Activated CD8-positive, alpha-beta memory T cell treated with anti-CD3 and anti-CD28 coated beads for 4 hours (primary cell): ENCODE measurements at places on chromosomes 3 and 15.

DNA sequence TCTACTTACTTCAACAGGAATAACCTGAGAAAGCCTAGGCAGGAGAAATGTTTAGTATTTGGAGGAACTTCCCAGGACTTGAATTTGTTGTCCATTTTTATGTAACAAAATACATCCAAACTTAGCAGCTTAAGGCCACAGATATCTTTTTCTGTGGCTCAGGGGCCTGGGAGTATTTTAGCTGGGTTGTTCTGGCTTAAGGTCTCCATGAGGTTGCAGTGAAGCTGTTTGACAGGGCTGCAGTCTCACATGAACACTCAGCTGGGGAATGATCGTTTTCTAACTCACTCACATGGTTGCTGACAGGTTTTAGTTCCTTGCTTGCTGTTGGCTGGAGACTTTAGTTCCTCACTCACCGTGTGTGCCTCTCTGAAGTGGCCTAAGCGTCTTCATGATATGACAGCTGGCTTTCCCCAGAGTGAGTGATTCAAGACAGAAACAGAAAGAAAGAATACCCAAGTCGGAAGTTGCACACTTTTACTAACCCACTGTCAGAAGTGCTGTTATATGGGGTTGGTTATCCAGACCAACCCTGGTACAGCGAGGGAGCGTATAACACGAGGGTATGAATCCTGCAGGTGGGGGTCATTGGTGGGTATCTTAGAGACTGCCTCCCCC is 229.7 kb upstream of the TBL1XR1 start:
- DNase-seq = peak; percentile 15

DNA sequence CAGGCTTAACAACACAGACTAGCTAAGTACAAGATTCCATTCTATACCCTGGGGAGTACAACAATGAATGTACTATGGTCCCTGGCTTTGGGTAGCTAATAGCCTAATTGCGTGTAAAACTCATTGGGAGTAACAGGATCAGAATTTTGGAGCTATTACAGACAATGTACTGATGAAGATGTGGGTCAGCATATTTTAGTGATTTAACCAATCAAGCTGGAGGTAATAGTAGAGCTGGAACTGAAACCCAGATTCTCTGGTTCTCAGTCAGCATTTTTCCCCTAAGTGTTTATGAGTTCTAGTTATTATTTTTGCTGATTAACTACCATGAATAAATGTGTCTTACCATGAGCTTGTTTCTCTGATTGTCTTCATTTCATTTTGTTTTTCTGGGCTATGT is 578.7 kb downstream of the NLGN1 start:
- no peak for DNase-seq

GRCh38 chr3:61929617-61930016 is 368.2 kb downstream of the PTPRG start:
- DNase-seq = no peak

GRCh38 chr15:42695527-42696071 is 41.3 kb downstream of the CDAN1 start:
- DNase-seq = no peak

- DNase-seq = no peak
Observed at GRCh38 chr3:194396859-194397756, 2.0 kb downstream of the GP5 start.

GRCh38 chr3:42080453-42080872 is 10.7 kb upstream of the TRAK1 start:
- no peak for DNase-seq

DNA sequence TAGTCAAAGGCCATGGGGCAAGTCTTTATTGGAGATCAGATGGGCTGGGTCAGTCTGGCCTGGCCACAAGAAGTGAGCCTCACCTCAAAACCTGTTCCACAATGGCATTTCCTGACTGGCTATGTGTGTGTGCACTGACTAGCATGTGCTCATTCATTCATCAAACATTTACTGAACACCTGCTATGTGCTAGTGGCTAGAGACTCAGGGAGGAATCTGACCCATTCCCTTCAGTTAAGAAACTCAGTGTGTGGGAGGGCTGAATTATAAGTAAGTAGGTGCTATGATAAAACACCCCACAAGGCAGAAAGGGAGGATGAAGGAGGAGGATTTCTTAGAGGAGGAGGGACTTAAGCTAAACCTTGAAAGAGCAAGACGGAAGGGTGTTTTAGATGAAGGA is 5.4 kb upstream of the CGNL1 start:
- DNase-seq = no peak

DNA sequence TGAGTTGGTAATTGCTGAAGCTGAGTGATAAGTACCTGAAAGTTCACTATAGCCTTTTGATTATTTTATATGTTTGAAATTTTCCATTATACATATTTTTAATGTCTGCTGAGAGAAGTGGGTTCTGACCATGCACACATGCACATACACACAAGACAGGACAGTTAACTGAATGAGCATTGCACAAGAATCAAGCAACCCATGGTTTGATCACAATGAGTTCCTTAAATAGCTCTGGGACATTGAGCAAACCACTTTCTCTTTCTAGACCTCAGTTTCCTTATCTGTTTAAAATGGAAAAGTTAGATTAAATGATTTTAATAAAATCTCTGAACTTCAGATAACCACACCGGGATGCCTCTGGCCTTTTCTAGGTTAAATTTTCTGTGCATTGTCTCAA is 26.7 kb downstream of the SNTN start:
- no peak for DNase-seq

- peak; percentile 46 for DNase-seq
Observed at GRCh38 chr15:75042730-75043508, 19.5 kb downstream of the PPCDC start.

DNA sequence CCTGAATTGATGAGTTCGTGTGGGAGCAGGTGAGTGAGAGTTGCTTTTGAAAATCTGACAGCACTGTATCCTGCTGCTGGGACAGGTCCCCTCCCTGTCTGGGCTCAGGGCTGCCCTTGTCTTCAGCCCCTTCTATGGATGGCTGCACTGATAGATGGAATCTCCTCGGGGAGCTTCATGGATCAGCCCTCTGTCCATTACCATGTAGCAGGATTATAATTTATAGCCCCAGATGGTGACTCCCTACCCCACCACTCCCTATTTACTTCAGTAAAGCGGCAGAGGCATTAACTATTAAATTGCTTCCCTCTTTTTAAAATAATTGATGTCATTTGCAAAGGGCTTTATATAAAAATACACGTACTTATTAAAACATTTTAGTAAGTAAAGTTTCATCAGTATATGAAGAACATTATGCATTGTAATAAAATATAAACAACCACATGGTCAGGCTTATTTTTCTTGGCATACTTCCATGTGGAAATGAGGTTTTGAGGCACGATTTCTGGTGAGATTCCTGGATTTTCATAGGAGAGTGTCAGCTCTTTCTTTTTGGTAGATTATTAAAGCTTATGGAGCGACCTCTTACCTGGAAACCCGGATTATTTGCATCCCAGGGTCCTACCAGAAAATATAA is 38.5 kb downstream of the MAP3K13 start:
- no peak for DNase-seq

GRCh38 chr15:77497942-77498361 is 77.3 kb downstream of the HMG20A start:
- no peak for DNase-seq

DNA sequence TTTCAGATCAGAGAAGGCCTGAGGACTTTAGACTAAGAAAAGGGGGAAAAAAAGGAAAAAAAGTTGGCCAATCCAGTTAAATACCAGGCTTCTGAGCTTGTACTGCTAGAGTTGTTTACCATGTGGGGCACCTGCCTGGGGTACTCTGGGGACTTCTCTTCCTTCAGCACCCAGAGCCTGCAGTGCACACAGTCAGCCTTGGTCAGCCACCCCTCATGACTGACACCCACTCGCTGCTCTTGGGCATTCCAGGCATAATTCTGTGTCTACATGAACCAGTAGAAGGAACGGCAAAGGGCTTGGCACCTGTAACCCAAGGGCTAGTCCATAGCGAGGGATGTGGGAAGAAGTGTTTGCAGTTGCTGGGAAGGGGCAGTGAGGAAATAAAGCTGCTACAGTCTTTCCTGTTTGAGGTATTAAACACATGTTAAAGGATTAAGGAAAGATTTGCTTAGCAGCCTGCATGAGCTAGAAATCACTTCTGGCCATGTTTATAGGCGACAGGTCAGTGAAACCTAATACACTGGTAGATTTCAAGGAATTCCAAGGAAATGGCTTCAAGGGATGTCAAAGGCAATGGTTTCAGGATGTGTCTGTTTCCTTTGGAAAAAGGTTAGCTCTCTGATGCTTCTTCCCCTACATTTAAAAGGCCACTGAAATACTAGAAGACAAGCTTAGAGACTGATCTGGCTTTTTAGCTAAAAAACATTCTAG is 232.5 kb downstream of the CHST2 start:
- DNase-seq = no peak

DNA sequence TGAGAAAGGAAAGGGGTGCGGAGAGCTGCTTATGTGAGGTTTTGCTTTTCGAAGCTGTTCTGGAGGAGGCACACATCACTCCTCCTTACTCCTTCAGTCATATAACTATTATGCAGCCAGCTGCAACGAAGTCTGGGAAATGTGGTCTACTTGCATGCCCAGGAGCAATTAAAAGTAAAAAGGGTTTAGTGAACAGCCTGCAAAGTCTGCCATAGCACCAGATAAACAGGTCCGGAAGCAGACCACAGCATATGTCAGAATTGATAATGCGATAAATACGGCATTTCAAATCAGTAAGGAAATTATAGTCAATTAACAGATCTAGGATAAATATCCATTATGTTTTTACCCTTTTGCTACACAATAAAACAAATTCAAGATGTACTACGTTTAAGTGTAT is 99.5 kb downstream of the POLR2M start:
- DNase-seq = no peak

DNA sequence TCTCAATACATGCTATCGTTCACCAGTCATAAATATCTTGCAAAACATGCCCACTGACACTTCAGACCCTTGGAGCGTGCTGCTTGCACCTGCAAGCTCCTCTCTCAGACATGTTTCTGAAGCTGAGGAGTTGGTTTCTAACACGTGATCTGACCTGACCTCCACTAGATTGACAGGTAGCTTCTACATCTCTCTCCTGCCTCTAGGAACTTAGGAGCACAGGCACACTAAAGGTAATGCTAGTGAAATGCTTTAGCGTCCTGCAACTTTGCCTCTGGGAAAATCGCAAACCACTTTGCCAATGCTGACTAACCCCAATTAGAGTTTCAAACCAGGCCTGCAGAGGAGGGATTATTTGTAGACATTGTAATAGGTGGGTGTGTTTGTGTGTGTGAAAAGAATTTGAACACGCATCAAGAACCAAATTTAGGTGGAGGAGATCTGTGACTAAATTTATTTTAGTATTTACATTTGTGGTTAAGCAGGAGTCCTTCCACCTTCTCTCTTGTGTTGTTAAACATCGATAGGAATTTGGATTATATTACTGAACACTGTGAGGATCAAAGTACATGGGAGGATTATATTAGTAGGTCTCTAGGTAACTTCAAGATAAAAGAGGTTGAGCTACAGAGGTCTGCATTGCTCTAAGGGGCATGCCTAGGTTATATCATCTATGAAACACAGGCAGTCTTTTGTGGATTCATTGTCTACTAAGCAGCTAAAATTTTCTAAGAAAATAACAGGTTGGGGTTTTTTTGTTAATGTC is 86.7 kb upstream of the ZBED2 start:
- no peak for DNase-seq

DNA sequence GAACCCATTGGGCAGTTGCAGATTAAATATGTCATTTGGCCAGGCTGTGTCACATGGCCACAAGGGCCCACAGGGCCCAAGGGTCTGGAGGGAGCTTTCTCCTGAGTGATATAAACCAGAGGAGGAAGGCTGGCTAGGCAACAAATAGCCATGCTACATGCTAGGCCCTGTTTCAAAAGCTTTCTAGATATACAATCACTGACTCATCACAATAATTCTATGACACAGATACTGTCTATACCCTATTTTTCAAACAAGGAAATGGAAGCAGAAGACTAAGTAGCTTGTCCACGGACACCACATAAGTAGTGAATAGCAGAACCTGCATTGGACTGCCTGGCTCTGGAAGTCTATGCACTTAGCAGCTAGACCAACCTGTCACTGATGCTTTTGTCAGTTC is 625.4 kb downstream of the NTRK3 start:
- DNase-seq = no peak

GRCh38 chr3:193010191-193010590 is 92.5 kb upstream of the MB21D2 start:
- no peak for DNase-seq

DNA sequence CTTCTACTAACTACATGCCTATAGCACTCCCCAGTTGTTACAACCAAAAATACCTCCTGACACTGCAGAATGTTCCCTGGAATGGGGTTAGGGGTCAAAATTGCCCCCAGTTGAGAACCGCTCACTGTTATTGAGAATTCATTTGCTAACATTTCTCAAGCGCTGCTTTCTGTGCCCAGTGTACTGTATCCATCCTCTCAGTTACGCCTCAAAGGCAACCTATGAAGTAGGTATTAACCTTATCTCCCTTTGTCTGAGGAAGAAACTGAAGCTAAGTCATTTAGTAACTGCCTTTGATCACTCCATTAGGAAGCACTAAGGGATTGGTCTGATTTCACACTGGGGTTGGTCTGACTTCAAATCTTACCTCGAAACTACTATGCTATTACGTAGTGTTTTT is 70.1 kb downstream of the CADPS start:
- DNase-seq = no peak

DNA sequence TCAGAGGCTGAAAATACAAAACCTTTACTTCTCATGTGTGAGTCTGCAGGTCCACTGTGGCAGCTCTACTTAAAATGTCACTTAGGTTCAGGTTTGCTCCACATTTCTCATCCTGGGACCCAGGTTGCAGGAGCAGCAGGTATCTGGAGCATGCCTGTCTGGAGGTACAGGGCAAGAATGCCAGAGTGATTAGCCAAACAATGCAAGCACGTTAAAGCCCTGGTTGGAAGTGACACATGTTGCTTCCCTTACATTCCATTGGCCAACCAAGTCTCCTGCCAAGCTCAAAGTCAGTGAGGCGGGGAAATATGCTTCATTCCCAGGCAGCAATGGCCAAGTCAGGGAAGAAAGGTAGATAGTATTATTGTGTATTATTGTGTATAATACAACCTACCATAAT is 76.8 kb upstream of the ARL6 start:
- no peak for DNase-seq

- DNase-seq = no peak
Observed at GRCh38 chr15:89659295-89659694, 4.0 kb upstream of the KIF7 start.

DNA sequence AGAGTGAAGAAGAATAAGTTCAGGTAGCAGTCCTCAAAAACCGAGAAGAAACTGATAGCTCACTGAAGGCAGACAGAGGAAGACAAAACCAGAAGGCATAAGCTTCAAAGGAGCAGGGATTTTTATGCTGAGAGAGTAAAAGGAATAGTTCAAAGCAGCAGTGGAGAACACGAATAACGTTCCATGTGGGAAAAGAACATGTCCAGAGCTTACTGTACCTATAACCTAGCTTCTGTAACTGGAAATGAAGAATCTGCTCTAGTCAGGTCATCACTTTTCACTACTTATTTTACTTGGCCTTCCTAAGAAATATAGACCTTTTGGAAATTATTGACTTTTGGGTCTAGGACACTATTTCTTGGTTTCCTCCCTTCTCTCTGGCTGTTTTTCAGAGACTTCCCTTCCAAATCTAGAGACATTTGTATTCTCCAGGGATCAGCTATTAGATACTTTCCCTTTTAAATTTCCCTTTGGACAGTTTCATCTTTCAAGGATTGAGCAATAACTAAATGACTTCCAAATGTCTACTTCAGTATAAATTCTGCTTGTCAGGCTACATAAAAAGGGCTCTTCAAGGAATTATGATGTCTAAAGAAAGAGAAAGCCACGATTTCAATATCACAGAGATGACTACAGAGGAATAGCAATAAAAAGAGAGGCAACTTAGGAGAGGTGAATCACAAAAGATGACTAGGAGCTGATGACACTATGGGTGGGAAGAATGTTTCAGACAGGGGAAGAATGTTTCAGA is 46.7 kb downstream of the UBE3A start:
- DNase-seq = no peak

- DNase-seq = peak; percentile 7
Observed at GRCh38 chr3:119891944-119892721, 110.2 kb downstream of the NR1I2 start.
